ENCODE measurements at places on chromosomes 6 and 20. TPM values are rescaled to one million over a fixed set of nuclear protein-coding genes. Genes with fewer than 3 reads are reported as not detected.
A peak's percentile ranks its signal among the peaks of the same experiment; 100 is the strongest.

DNA sequence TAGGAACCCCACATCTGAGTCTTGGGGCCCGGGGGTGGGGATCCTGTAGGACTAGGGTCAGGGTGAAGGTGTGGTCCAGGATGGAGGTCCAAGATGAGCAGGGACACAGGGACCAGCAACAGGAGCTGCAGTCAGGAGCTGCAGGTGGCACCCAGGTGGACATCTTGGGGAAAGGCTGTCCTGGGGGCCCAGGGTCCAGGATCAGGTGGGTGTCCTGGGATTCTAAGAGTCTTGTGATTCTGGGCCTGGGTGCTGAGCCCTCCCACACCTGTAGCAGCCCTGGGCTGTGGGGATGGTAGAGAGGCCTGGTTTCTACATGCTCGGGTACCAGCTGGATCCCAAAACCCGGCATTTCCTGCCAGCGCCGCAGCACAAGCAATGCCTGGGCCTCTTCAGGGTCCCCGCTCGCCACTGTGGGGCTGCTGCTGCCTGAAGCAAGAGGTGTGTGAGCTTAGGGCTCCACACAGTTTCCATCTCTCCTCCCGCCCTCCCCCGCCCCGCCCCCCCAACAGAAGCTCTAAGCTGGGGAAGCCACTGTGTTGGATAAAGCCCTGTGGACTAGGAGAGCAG, 20.7 kb downstream of the ERGIC3 start:
- H3K4me3 ChIP-seq = no peak overlapping the region
- no peak overlapping the region for H3K27ac ChIP-seq
- DNase-seq = no peak
- no peaks in the 10 kb centered on the region for H3K27me3 ChIP-seq

DNA sequence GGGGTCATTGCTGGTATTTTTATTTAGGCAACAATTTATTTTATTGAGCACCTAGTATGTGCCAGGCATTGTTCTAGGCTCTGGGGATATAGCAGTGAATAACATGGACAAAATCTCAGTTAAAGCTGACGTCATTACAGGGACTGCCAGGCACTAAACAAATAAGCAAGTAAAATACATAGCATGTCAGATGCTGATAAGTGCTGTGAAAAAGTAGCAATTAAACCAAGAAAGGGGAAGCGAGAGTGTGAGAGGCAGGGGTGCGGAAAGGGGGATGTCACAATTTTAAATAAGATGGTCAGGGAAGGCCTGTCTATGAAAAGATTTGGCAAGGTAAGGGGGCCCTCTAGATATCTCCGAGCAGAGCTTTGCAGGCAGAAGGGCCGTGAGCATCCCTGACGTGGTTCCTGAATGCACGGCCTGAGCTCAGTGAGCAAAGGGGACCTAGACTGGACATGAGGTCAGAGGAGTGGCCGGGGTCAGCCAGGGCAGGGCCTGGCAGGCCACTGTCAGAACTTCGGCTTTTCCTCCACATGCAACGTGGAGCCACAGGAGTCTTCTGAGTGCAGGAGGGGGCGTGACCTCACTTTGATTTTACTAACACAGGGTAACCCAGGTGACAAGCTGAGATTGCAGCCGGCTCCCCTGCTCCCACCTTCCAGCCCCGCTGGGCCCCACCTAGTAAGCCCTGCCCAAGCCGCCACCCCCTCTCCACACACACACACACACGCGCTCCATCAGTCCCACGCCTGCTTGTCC, 24.2 kb upstream of the SIRPA start:
- peaks cover 4% of the 10 kb centered on the region for H3K4me1 ChIP-seq
- H3K4me3 ChIP-seq = no peak overlapping the region
- H3K27ac ChIP-seq = no peak overlapping the region
- no peak for DNase-seq
- H3K36me3 ChIP-seq = no peaks in the 10 kb centered on the region
- no peaks in the 10 kb centered on the region for H3K27me3 ChIP-seq

DNA sequence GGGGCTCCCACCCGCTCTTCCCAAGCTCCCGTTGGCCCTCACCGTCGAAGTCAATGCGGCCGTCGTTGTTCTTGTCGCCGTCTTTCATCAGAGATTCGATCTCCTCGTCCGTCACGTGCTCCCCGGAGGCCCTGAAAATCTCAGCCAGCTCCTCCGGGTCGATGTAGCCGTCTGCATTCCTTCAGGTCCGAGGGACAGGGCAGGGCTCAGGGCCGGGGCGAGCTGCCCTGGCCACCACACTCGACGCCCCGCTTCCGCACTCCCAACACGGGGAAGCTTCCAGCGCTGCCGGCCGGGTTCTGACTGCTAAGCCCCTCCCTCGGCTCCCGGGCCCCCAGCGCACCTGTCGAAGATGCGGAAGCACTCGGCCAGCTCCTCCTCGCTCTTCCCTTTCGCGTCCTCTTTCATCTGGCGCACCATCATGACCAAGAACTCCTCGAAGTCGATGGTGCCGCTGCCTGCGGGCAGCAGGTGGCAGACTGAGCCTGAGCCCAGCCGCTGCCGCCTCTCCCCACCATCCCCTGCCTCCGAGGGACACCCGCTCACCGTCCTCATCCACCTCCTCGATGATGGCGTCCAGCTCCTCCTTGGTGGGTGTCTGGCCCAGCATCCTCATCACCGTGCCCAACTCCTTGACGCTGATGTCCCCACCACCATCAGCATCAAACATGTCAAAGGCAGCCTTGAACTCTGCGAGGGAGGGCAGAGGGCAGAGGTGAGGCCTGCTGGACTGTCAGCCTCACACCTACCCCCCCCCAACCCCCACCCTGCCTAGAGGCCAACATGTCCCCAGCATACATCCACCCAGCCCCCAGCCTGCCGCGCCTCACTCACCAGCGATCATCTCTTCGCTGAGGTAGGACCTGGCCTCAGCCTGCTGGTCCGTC, 2.9 kb downstream of the TNNC2 start:
- peak; percentile 87 for DNase-seq
- H3K4me3 ChIP-seq = peak overlapping the region; percentile 73
- no peaks in the 10 kb centered on the region for H3K27me3 ChIP-seq
- H3K4me1 ChIP-seq = no peaks in the 10 kb centered on the region

Gene CDC5L
- total RNA-seq = 34.6 TPM

- H3K27ac ChIP-seq = no peak overlapping the region
- no peak overlapping the region for H3K4me3 ChIP-seq
- H3K4me1 ChIP-seq = no peaks in the 10 kb centered on the region
- no peaks in the 10 kb centered on the region for H3K36me3 ChIP-seq
- DNase-seq = no peak
These were observed 150.4 kb upstream of the HMGN3 start for GRCh38 chr6:79384845-79385244.

GRCh38 chr6:126792340-126793085, 326.0 kb upstream of the RSPO3 start:
- H3K27me3 ChIP-seq = no peaks in the 10 kb centered on the region
- no peaks in the 10 kb centered on the region for H3K36me3 ChIP-seq
- no peak overlapping the region for H3K4me3 ChIP-seq
- no peaks in the 10 kb centered on the region for H3K4me1 ChIP-seq
- H3K27ac ChIP-seq = no peak overlapping the region
